NK-92 treated with Interleukin-12 subunit alpha and Interleukin-12 subunit beta, amount 100 ng/mL, for 24 hours (cell line): ENCODE measurements at places on chromosomes 1 and 21.
A peak's percentile ranks its signal among the peaks of the same experiment; 100 is the strongest.

- DNase-seq, result no peak
Observed at GRCh38 chr1:65623895-65624294, 168.8 kb upstream of the PDE4B start.

- DNase-seq, result no peak
Observed at GRCh38 chr1:93448983-93449804, 1.3 kb downstream of the FNBP1L start.

- no peak for DNase-seq
Observed at GRCh38 chr1:117030271-117030877, 28.8 kb downstream of the CD101 start.

DNA sequence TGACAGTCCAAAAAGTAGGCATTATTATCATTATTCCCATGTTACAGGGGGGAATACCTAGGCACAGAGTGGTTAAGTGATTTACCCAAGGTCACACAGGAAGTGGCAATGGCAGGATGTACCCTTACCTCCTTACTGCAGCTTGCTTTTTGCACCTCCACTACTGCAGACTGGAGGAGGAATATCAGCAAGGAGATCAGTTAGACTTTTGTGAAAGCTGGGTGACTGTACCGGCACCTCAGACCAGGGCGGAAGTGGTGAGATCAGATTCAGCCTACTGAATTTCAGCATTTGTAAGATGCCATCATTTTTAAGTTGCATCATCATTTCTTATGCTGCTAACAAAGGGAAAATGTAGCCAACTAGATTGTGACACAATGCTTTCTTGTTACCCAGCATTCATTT is 4.5 kb downstream of the ADARB1 start:
- peak; percentile 82 for DNase-seq

- DNase-seq, result no peak
Observed at GRCh38 chr1:67890857-67891256, 57.6 kb upstream of the GNG12 start.

DNA sequence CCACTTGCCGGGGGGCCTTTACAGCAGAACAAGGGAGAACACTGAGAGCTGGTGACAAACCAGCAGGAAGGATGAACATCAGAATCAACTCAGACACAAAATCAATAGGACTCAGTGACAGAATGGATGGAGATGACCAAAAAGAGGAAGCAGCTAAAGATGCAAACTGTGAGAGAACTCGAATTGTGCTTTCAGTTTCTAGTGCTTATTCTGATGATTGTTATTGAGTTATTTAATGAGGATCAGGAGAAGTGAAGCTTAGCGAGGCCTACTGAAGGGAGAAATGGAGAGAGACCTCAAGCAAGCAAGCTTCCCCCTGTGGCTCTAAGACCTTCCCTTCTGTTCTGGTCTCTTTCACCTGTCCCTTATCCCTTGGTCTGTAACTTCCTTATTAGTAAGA is 30.3 kb upstream of the TMEM125 start:
- DNase-seq, result no peak

DNA sequence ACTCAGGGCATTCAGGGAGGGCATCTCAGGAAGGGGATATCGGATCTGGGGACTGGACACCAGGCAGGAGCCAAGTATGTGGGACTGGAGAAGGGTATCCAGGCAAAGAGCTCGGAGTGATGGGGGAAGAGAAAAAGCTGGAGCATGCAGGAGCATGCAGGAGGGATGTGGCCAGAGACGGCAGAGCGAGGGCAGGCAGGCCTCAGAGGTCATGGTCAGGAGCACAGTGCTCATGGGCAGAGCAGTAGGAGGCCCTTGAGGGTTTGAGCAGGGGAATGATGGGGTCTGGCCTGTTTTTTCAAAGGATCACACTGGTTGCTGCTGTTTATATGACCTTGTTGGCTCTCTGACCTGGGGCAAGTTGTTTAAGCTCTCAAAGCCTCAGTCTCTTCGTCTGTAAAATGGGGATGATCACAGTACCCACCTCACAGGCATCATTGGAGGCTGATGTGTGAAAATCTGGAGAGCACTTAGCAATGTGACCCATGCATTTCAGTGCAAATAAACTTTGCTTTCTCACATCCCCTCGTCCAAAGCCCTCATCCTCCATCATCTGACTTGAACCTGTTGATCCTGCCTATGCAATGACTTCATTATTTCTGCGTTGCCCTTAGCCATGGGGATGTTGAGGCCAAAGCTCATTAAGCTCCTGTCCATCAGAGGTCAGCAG is 273.1 kb downstream of the MATN1 start:
- no peak for DNase-seq

DNA sequence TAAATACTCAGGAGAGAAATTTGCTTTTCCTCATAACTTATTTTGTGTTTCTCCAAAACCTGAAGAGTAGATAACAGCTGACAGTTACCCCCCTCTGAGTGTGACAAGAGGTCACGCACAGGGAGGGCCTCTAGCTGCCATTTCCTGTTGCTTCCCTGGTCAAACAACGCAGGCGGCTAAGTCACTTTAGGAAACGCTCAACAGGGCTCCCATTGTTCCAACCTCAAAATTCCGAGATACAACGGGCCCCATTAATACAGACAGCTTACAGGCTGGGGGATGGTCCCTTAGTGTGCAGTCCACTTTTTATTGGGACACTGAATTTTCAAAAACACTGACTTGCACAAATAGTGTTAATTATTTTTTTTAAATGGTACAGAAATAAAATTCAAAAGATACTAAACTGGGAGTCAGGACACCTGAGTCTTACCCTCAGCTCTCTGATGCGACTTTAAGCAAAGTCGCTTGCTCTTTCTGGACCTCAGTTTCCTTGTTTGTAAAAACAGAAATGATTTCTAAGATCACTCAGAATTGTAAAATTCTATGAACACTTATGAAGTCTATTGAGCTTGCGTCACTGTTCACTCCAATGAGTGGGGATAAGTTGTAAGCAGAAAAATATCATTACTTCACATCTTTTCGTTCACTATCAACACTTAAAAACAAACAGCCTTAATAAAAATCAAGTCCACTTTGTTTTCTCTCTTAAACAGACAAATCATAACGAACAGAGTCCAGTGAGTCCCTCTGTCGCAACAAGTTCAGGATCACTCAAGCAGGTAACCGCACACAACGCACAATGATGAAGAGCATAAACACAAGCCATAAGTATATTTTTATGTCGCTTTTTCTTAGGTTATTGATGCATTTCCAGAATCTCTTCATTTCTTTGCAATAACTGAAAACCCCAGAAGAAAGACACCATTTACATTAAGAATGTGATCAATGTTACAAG is 13.5 kb downstream of the LZIC start:
- DNase-seq, result no peak

DNA sequence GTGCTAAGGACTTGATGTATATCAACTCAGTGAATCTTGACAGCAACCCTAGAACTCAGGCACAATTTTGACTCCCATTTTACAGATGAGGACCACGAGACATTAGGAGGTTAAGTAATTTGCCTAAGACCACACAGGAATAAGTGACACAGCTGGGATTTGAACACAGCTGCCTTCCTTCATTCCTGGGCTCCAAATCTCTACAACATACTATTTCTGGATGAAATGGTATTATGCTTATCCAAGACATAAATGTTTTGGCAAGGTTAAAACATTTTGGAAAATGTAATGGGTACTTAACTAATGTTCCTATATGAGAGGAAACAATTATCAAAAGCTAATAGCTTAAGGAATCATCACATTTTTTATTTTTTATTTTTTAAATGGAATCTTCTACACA is 4.8 kb downstream of the CLDN8 start:
- DNase-seq, result no peak

DNA sequence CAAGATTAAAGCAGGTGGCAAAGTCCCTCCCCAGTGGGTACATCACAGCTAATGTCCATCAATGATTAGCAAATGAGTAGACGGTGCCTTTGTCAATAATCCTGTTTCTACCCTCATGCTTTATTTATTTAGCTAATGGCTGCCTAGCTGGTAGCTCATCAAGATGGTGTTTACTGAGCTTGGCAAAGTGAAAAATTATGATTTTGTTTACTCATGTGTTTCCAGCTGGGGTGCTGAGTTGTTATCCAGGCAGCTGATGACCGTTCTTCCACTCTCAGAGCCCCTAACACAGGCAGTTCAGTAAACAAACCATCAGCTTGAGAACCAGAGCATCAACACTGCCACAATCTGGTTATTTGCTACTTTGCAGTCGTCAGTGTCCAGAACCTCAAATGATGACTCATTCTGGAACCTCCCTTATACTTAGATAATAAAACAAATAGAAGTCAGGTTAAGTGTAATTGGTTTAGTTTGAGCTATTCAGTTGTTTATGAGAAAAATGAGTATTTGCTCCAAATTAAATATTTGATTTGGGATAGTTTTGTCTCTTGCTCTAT is 163.9 kb downstream of the ST6GALNAC5 start:
- no peak for DNase-seq

DNA sequence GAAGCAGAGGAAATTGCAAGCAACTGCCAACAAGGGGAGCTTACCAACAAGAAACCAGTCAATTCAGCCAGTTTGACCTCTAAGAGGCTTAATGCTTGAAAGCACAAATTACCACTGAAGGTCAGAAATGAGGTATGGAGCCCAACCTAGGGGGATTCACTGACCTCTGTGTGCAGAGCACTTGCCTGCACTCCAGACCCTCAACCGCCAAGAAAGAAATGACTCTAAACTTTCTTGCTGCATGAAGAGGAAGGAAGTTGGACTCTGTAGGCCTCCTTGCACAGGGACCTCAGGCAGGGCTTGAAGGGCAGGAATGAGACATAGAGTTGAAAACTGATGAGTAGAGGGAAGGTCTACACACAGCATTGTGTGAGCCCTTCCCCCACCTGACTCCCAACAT is 10.0 kb downstream of the ARMH1 start:
- DNase-seq, result no peak
